ENCODE measurements at places on chromosomes 13 and 19.

- no peak for DNase-seq
Measured at GRCh38 chr19:13094771-13095392, 7.8 kb downstream of the LYL1 start.

DNA sequence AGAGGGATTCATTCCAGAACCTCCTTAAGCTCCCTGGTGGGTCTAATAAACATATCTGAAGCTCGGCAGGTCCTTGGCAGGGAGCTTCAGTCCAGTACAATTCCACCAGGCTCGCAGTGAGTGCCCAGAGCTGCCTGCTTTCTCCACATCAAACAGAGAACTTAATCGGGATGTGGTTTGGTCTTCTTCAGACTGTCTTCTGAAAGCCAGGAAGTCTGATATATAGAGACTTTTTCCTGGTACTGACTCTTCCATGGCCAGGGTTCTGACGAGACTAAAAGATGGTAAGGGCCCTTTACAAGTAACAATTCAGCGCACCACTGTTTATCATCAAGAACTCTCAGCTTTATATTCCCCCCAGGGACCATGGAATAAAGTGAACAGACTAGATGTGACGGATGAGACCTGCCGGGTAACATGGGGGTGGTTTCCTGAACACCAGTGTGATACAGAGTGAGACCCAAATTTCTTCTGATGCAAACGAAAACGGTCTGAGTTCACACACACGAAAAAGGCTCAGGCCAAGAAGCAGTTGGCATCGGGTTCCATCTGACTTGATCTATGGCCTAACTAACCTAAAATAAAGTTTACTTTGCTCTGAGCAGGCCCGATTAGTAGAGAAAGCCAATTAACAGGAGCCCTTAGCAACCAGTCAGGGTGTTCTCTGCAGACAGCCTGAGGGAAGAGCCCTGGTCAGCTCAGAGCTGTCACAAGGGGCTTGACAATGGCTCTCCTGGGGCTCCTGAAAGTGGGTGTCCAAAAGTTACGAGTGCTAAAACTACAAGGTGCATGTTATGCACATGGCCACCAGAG, 29.0 kb downstream of the RANBP3 start:
- no peak for DNase-seq

DNA sequence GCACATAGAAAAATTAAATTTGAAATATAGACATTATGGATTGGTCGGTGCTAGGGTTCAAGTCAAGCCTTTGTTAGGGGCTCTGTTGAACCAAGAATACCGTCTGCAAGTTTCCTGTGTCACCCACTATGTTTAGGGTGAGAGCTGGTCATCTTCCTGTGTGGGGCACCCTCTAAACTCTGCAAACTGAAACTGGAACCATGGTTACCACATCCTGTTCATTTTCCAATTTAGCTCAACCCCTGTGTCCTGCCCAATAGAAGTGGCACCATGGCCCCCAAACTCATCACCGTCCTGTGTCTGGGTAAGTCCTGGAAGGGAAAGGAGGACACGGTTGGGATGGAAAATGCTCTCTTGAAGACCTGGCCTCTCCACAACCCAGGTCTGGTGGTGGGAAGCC, 29.9 kb downstream of the LAIR2 start:
- no peak for DNase-seq

GRCh38 chr13:26249551-26249950, 4.4 kb upstream of the CDK8 start:
- DNase-seq, result no peak

DNA sequence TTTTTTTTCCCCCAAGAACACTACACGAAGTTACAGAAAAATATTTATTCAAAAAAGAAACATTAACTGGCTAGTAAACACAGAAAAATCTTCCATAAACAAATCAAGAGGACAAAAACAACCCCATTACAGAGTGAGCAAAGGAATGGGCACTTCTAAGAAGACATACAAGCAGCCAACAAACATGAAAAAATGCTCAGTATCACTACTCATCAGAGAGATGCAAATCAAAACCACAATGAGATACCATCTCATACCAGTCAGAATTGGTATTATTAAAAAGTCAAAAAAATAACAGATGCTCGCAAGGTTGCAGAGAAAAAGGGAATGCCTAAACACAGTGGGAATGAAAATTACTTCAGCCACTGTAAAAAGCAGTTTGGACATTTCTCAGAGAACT, 131.7 kb downstream of the UGGT2 start:
- DNase-seq, result no peak

- DNase-seq, result no peak
Measured at GRCh38 chr19:39372941-39373340, 18.0 kb downstream of the PAF1 start.

- no peak for DNase-seq
Measured at GRCh38 chr19:3658870-3659745, 32.5 kb upstream of the CACTIN start.

- DNase-seq, result no peak
Measured at GRCh38 chr13:30061217-30061616, 210.8 kb upstream of the UBL3 start.

GRCh38 chr13:94169454-94170144, 309.9 kb downstream of the DCT start:
- no peak for DNase-seq

DNA sequence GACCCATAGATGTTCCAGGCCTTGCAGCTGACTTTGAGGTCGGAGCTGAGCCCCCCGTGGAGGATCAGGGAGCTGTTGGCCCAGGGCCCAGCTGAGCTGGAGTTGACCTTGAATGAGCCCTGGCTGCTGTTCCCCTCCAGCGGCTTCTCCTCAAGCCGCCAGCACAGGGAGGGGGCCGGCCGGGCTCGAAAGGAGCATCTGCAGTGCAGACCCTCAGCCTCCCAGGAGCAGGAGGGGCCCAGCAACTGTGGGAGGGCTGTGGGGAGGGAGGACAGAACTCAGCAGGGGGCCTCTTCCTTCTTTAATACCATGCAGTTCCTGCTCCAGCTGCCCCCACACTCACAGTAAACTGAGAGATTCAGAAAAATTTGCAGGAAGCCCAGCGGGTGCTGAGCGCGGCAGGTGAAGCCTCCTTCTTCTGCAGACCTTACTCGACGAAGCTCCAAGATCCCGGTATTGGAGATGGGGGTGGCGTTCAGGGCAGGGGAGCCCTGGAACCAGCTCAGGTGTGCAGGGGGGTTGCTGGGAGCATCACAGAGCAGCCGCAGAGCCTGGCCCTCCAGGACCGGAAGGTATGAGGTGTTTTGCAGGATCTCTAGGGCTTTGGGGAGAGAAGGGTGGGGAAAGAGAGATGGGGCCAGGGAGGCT, 2.6 kb downstream of the SIGLEC5 start:
- DNase-seq, result no peak

GRCh38 chr19:3659746-3660112, 33.1 kb upstream of the CACTIN start:
- DNase-seq, result no peak

DNA sequence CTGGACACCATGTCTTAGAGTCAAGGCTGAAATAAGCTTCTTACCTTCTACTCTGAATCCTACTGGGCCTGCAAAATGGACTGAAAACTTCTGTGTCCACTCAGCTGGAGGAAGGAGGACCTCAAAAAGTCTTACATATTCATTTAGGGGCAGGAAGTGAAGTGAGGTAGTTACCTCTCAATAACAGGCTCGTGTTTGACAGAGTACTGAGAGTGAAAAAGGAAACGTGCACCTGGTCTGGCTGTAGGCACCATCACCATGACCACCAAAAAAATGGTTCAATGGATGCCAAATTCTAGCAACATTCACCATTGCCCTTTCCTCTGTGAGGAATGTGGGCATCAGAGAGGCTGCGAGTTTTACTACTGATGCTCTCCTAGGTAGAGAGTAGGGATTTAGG, 176.2 kb downstream of the RFC3 start:
- no peak for DNase-seq

DNA sequence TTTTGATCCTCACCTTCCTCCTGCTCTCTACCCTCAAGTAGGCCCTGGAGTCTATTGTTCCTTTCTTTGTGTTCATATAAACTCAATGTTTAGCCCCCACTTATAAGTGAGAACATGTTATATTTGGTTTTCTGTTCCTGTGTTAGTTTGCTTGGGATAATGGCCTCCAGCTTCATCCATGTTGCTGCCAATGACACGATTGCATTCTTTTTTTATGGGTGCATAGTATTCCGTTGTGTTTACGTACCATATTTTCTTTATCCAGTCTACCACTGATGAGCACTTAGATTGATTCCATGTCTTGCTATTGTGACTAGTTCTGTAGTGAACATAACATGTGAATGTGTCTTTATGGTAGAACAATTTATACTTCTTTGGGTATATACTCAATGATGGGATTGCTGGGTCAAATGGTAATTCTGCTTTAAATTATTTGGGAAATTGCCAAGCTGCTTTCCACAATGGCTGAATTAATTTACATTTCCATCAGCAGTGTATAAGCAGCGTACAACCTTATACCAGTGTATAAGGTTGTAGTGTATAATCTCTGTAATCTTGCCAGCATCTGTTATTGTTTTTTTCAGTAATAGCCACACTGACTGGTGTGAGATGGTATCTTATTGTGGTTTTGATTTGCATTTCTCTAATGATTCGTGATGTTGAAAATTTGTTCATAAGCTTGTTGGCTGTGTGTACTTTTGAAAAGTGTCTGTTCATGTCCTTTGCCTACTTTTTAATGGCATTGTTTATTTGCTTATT, 288.9 kb downstream of the KCNRG start:
- DNase-seq, result no peak

DNA sequence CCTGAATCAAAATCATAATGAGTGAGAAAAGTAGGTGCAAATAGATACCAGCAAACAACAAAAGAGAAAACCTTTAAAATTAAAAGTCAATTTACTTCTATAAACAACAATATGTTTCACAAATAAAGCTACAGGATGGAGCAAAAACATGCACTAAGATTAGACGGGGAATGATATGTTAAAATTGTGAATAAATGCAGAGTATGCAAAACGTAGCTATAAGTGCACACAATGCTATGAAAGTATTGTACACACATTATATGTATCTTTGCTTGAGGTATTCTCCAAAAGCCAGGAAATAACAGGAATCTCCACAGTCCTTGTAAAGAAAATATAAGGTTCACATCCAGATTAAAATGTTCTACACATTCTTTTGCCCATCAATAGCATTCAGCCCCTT, 523.9 kb downstream of the EFNB2 start:
- DNase-seq, result no peak

DNA sequence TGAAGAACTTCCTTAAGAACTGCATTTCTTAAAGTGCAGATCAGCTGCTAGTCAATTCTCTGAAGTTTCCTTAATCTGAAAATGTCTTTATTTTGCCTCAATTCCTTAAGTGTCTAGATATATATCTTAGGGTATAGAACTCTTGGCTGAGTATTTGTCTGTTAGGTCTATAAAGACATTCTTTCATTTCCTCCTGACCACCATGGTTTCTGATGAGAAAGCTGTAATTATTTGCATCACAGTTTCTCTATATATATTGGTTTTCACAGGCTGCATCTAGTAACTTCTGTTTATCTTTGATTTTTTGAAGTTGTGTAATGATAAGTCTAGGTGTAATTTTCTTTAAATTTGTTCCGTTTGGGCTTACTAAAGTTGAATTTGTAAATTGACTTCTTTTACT, 15.2 kb downstream of the NDFIP2 start:
- no peak for DNase-seq

DNA sequence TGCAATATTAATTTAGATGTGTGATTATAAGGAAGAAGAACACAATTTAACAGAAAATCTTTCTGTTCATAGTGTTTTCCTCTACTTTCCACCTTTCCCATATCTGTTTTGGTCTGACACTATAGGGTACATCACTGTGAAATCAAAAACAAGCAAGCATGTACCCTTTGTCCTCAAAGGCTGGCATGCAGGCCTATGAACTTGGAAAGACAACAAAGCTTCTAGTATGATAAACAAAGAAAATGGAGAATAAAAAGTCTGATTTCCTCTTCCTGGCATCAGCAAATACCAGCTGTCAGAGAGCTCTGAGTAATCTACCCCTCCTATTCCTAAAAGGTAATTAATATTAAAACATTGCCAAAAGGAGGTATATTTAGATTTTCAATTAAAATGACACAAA, 5.6 kb upstream of the NEK3 start:
- DNase-seq, result no peak

DNA sequence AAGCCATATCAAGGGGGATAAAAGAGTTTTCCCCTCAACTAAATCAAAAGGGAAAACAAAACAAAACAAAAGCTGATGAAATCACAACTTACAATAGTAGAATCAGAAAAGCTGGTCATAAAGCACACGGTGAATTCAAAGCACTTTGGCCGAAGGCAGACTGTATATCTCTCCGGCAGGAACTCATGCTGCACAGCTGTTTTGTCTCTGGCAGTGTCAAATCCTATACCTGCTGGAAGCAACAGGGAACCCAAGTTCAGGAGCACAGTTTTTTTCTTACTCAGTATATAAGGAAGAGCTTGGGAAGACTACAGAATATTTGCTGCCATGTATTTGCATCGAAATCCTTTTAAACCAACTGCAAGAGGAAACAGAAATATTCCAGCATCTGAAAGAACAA, 213.7 kb downstream of the RFC3 start:
- DNase-seq, result no peak

DNA sequence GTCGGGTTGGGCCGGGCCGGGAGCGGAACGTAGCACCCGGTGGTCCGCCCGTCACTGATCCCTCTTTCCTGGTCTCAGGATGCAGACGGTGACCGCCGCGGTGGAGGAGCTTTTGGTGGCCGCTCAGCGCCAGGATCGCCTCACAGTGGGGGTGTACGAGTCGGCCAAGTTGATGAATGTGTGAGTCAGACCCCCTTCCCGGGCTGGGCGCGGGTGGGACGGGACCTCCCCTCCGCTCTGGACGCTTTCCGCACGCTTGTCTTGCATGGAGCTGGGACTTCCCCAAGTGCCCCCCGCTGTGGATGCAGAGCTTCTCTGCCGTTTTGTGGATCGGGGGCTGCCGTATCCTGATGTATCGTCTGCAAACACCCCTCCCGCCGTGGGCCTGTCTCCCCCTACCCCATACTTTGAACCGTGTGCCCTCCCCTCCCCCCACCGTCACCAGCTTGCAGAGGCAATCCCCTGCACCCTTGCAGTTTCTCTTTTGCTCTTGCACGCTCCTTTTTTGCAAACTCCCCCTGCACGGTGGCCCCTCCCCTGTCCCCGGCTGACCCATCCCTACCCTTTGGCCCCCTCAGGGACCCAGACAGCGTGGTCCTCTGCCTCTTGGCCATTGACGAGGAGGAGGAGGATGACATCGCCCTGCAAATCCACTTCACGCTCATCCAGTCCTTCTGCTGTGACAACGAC, 669 bp downstream of the GADD45B start:
- peak; percentile 77 for DNase-seq

DNA sequence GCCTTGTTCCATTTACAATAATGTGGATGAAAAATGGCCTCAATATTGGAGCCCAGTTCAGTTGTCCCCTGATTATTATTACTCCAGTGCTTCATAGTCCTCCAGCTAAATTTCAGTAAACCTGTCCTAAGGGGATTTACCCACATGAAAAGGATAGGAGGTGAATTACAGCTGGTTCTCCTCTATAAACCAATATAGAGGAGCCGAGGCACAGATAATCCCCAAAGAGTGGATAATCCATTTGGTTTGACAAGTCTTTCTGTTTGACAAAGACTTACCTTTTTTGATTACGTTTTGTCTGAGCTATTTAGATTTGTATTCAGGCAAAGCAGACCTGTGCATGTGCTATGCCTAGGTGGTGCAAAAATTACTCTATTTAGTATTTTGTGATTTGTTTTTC, 2.7 kb downstream of the CNMD start:
- no peak for DNase-seq

All from stimulated activated CD4-positive, alpha-beta T cell treated with anti-CD3 and anti-CD28 coated beads, Interleukin-4, amount 100 ng/mL, for 1 hour (primary cell).